Renal cortical epithelial cell (primary cell): ENCODE measurements at places on chromosomes 2 and 18. TPM values are rescaled to one million over a fixed set of nuclear protein-coding genes. Genes with fewer than 3 reads are reported as not detected.
A peak's percentile ranks its signal among the peaks of the same experiment; 100 is the strongest.

- no peak for DNase-seq
These were observed 415.7 kb upstream of the TCF4 start for GRCh38 chr18:56003720-56004088.

The TGFA gene
- 91.7 and 150 TPM in 2 replicates for total RNA-seq

The ANKRD29 gene
- 7.1 and 7.2 TPM in 2 replicates for total RNA-seq

GRCh38 chr2:222338374-222338773 is 39.6 kb upstream of the PAX3 start:
- no peak for DNase-seq

DNA sequence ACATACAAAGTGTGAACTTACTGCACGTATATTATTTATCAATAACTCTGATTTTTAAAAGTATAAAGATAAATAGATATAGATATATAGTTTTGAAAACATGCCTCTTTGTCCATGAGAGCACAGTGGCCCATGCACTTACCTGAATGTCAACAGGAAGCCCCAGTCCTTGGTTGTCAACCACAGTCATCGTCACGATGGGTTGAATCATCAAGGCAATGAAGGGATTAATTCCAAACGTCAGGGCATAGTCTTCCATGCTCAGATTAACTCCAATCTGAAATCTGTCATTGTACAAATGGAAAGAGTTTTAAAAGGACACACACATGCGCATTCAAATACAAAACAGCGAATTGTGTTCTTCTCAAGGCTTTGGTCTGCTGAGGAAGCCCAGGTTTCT is 15.5 kb downstream of the SCYGR4 start:
- DNase-seq = no peak

DNA sequence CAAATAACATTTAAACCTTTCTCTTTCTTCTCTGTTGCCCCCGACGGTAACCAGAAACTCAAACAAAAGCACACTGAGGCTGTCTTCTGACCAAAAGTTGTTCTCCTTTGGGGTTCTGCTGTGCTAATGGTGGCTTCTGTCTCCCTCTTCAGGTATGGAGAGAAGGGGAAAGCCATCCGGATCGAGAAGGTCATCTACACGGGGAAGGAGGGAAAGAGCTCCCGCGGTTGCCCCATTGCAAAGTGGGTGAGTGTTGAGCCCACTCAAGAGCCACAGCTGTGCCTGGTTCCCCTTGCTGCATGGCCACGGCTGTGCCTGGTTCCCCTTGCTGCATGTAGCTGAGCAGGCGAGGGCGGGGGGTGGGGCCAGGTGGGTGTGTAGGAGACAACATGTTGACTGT is 67.4 kb downstream of the BOLA3 start:
- no peak for DNase-seq

DNA sequence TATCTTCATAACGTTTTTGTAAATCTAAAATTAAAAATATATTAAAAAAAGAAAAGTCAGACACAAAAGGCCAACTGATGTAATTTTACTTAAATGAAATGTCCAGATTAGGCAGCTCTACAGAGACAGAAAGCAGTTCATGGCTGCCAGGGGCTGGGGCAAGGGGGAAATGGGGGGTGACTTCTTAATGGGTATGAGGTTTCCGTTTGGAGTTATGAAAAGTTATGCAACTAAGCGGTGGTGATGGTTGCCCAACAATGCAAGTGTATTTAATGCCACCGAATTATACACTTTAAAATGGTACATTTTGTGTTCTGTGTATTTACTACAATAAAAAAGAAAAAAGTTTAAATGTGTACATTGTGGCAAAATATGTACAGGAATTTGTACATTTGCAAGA is 70.2 kb upstream of the TEX51 start:
- no peak for DNase-seq

DNA sequence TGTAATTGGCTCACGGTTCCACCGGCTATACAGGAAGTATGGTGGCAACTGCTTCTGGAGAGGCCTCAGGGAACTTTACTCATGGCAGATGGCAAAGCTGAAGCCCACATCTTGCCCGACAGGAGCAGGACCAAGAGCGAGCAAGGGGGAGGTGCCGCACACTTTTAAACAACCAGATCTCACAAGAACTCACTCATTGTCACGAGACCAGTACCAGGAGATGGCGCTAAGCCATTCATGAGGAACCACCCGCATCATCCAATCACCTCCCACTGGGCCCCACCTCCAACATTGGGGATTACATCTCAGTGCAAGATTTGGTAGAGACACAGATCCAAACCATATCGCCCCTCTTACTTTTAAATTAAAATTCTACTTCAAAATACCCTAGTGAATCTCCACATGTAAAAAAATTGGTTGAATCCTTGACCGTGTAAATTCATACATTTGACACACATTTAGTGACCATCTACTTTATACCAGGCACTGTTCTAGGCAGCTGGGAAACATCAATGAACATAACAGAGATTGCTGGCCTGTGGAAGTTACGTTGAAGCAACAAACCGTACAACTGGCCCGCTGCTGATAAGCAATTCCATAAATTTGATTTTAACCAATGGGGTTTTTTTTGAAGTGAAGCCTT is 87.6 kb downstream of the ALPK2 start:
- peak; percentile 63 for DNase-seq

DNA sequence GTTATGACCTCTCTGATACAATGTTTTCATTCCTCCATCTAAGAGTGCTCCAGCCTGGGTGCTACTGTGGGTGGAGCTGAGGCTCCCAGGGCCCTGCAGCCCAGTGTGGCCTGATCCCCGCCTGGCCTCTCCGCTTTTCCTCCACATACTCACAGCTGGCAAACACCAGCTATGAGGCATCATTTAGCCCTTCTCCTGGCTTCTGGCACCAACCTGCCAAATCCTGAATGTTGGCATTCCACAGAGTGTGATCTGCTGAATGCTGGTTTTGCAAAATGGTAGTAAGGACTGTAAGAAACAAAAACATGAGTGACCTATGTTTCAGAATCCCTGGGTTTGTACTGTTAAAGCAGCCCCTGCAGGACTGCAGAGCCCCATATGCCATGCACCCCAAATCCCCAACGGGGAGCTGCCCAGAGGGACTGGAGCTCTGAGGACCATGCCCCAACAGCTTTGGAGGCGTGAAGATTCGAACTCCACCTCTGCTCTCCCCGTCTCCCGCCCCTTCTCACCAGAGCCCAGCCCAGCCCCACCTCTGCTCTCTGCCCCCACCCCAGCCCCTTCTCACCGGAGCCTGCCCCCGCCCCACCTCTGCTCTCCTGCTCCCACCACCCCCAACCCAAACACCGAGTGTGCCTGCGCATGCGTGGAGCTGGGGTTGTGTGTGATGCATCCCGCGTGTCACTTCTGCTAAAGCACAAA is 4.2 kb downstream of the SLC66A2 start:
- DNase-seq = no peak

The ST8SIA5 gene
- under 0.01 and 0.75 TPM in 2 replicates for total RNA-seq

GRCh38 chr2:195319548-195320412 is 337.2 kb upstream of the SLC39A10 start:
- DNase-seq = peak; percentile 38

The RNF144A gene
- 1.8 and 2.6 TPM in 2 replicates for total RNA-seq

DNA sequence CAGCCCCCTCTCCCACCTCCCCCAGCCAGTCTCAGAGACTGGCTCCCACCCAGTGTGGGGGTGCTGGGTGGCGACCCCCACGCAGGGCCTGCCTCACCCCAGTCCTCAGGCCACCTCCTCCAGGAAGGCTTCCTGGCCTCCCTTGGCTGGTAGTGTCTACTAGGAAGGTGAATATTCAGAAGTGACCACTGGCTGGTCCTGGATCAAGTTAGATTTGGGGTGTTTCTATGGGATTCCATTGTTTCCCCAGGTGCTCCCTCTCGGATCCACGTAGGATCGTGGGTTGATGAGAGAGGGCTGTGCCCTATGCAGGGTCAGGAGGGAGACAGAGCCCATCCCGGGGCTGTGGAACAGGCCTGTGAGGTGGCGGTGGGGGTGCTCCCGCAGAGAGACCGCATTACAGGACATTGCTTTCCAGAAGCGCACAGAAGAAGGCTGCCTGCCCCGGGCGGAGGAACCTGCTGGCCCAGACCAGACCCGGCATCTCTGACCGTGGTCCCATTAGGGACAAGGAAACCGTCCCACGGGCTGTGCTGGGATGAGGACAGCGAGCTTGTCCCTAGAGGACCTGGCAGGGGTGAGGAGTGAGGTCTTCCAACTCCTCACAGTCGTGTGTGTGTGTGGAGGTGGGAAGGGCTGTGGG is 3.3 kb downstream of the PDCD1 start:
- DNase-seq = no peak

GRCh38 chr18:63440219-63440618 is 17.9 kb upstream of the VPS4B start:
- DNase-seq = peak; percentile 54

The SPC25 gene
- 0.60 and 1.2 TPM in 2 replicates for total RNA-seq

DNA sequence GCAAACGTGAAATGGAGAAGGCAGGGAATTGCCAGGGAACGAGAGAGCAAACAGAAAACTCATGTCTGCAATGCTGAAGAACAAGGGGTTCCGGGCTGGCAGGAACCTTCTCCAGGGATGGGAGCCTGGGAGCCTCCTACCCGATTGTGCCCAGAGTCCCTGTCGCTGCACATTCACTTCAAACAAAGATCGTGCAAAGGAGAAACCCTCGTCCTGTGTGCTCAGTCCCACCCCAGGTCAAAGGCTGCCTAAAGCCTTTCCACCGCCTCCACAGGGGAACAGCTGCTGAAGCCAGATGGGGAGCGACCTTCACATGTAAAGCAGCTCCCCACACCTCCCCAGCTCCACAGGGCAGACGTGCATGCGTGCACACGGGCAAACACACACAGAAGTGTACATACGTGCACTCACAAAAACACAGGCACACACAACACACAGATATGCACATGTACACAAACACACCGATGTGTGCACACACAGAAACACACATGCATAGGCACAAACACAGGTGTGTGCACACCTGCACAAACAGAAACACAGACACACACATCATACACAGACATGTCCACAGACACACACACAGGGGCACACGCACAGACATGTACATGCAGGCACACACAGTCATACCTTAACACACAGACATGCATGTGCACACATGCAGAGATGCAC is 460.1 kb upstream of the SALL3 start:
- DNase-seq = no peak

The LAMA1 gene
- total RNA-seq = 2.3 and 4.3 TPM in 2 replicates

GRCh38 chr2:99864561-99865553 is 277.5 kb downstream of the AFF3 start:
- DNase-seq = no peak

The TPO gene
- total RNA-seq = not detected in 2 replicates

DNA sequence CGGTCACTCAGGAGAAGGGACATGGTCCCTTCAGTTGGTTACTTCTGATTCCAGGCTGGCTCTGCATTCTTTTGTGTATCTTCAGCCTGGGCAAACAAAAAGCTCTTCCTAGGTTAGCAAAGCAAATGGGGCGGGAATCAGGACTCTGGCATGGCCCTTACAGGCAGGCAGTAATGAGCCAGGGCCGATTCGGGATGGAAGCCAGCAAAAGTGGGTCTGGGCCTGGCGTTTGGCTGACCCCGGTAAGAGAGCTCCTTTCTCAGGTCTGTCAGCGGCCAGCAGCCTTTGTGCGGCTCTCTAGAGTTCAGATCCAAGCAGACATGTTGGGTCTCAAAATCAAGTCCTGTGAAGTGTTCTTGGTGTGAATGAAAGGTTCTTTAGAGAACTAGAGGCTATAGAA is 81.5 kb upstream of the EML6 start:
- no peak for DNase-seq

DNA sequence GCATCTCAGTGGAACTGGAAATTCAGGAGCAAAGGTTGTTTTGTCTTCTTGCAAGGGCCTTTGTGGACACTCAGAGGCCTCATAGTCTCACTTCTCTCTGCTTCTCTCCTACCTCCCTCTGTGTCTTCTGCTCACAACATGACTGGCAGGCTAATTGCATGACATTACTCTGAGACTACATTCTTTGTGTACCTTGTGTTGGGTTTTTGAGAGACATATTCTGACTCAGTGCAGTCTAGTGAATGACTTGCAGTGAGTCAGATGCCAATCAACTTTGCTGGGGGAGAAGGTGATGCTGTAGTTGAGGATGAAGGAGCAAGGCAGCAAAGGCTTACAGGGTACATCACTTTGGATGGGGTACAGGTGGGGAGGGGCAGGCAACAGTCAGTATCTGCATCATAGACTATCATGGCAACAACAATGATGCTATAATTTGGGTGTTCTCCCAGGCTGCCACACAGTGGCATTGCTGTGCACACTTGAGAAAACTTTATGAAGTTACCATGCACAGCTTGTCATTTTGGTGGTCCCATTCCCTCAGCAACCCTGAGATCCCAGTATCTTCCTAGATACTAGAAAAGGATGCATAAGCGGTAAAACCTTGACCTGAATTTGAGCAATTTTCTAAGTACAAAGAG is 69.3 kb upstream of the SLC16A14 start:
- DNase-seq = peak; percentile 79

The MEIS1 gene
- 1.8 and 3.1 TPM in 2 replicates for total RNA-seq

The GCC2 gene
- total RNA-seq = 28.7 and 102 TPM in 2 replicates

The CFC1 gene
- not detected in 2 replicates for total RNA-seq

- DNase-seq = peak; percentile 18
These were observed 219.3 kb upstream of the APCDD1 start for GRCh38 chr18:10234912-10235660.

DNA sequence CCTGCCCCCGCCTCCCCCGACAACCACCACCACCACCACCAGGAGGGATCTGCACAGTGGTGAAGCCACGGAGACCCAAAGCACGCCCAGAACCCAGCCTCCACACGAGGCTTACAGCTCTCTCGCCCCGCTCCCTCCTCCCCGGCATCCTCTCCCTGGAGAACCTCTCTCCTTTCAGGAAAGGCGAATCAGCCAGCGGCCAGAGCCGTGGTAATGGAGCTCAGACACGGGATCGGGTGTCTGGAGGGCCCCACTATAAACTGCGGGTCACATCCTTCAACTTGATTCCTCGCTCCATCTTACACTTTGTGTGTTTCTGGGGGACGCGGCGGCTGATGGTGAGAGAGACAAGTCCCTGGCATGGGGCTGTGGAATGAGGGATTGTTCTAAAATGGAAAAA is 271.5 kb upstream of the SIX2 start:
- no peak for DNase-seq

- DNase-seq = peak; percentile 72
These were observed 44.5 kb downstream of the TMEM182 start for GRCh38 chr2:102806250-102806837.

- DNase-seq = peak; percentile 88
These were observed 29.6 kb downstream of the STEAP3 start for GRCh38 chr2:119253114-119253702.

- no peak for DNase-seq
These were observed 1.5 kb downstream of the KCNIP3 start for GRCh38 chr2:95298486-95299111.

DNA sequence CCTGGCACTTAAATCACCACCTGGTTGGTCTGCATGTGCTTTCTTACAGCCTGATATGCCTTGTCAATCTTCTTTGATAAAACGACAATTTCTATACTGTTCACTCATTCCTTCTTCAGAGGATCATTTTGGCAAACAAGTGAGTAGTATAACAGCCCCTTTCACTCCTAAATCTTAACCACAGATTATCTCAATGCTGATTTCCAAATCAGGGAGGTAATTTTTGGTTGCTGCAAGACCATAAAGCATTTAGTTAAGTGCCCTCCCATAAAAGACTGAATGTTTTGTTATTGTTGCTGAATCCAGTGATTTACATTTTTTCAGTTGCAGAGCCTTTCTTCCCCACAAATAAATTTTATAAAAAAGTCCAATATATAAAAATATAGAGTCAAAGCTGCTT is 129.2 kb upstream of the CYP26B1 start:
- no peak for DNase-seq

- DNase-seq = no peak
These were observed 159.3 kb downstream of the SS18 start for GRCh38 chr18:25931126-25931525.
